ENCODE measurements at places on chromosomes 2 and 18. TPM values are rescaled to one million over a fixed set of nuclear protein-coding genes. Genes with fewer than 3 reads are reported as not detected.

CCT4 gene
- total RNA-seq = 159 TPM

TDRD15 gene
- not detected for total RNA-seq

METTL4 gene
- 6.1 TPM for total RNA-seq

SLC23A3 gene
- total RNA-seq = 1.1 TPM

TCF23 gene
- not detected for total RNA-seq

GPBAR1 gene
- 0.22 TPM for total RNA-seq
